Small intestine (tissue), 16 donors: ENCODE measurements at places on chromosomes 1 and 21.

- peak; percentile 87 for DNase-seq
Observed at GRCh38 chr1:21904704-21905520, 32.2 kb downstream of the HSPG2 start.

DNA sequence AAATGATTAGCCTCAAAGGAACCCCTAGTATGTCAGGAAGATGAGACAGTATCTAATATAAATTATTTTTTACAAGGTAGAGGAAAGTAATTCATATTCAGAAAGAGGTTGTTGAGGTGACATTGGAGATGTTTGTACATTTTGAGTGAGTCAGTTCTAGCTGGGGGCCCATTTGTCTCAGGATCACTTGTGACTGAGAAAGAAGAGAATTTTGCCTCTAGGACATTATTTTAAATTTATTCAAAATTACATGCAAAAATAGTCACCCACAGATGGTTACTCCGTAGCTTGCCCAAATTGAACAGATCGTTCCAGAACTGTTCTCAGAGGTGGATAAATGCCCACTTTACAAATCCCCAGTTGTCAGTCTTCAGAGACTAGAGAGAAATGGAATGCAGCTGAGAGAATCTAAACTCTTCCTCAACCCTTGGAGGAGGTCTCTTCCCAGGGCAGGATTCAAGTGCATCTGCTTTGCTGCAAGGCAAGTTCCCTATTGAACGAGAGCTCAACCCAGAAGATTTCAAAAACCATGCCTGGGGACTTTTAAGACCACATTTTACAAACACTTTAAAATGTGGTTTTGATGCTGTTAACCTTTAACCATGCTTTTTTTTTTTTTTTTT lies 987.8 kb upstream of the ADAMTS5 start:
- peak; percentile 5 for DNase-seq

- DNase-seq, result peak; percentile 59
Observed at GRCh38 chr21:33300701-33301631, 23.8 kb upstream of the IFNAR1 start.

DNA sequence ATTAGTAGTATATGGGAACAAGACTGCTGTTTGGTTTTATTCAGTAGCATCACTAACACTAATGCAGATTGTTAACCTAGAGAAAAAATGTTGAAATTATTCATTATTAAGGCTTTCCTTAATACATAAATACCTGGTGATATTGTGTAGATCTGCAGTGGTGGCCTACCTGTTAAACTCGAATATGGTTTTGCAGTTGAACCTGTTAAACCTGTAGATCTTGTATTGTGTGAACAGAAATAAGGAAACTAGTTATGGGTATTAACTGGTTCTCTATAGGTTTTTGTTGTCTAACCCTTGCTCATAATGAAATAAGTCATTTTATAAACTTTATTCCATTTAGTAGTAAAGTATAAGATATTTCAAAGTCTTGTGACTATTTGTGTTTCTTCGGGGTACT lies 23.9 kb downstream of the PKN2 start:
- no peak for DNase-seq

DNA sequence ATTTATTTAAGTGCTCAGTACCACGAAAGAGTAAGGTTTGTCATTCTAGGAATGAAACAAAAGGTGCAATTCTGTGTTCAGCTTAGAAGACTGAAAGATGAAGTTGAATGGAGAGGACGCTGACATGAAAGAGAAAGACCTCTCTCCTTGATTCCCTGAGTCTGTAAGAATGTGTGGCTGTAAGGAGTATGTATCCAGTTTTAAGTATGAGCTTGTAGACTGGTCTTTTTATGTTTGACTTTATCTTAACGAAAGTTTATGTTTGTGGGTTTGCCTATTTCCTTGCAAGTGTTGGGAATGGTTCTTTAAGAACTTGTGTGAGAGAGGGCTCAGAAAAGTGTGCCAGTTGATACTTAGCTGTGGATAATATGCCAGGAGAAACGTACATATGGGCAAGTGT lies 1.4 kb downstream of the CHD1L start:
- no peak for DNase-seq

- no peak for DNase-seq
Observed at GRCh38 chr1:166626711-166627110, 212.6 kb upstream of the POGK start.

- no peak for DNase-seq
Observed at GRCh38 chr1:188270497-188270896, 1441.7 kb downstream of the PLA2G4A start.

GRCh38 chr1:153544453-153545066 lies 1.0 kb downstream of the S100A4 start:
- no peak for DNase-seq

DNA sequence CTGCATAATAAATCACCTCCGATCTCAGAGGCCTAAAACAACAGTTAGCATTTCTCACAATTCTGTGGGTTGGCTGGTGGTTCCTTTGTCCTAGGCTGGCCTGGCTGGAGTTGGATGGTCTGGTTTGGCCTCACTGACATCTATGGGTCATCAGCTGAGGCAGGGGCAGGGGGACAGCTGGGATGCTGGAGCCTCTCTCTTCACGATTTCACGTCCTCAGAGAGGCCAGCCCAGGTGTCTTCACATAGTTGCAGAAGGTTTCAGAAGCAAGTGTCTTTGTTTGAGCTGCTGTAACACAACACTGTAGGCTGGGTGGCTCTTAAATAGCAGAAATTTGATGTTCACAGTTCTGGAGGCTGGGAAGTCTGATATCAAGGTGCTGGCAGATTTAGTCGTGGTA lies 155.5 kb upstream of the CACNA1E start:
- DNase-seq, result no peak

DNA sequence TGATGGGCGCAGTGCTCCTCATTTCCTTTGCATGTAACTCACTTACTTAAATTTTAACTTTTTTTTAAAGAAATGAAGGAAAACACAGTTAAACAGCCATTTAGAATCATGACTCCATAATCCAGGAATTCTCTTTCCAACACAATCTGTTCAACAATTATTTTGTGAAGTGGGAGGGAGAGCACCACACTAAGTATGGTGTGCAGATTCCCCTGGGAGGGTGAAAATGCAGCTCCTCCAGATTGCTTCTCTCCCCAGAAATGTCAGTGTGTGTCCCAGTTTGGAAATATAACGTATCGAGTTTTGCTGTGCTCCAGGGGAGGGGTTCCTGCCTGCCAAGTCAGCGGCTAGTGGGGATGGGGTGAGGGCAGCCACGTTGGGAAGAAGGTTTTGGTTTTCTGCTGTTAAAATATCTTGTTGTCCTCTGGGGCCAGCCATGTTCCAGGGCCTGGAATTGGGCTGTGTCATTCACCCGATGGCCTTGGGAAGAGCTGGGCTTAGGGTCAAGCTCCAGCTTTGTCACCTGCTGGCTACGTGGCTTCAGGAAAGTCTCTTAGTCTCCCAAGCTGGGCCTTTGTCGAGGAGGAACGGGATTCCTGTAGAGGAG lies 17.3 kb upstream of the DISP3 start:
- DNase-seq, result no peak

DNA sequence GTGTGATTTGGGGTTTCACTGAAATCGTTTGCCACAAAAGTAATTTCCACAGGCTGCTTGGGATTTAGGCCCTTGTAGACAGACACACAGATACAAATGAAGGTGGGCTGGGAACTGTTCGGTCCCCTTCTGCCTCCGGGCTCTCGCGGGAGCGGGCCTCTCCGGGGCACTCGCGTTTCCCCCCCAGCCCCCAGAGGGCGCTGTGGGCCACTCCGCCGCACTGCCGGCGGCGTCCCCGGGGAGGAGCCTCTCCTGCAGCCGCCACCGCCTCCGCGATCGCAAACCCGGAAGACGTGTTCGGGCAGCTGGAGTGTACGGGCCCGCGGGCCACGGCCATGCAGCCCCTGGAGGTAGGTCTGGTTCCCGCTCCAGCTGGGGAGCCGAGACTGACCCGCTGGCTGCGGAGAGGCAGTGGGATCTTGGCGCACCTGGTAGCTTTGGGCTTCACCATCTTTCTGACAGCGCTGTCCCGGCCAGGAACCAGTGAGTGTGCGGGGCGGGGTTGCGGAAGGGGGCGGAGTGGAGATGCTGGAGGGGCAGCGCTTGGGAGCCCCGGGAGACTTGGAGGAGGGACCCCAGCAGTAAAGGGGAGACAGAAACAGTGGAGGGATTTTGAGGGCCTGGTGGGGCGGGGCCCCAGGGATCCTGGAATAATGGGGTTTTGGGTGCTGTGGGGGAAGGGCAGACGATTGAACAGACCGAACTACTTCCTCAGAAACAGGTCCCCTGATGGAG lies at the start of gene CYB561D1:
CYB561D1 (plus strand) TSS at position 290 of the 735 bp plus-strand sequence; CDS start at position 336, 46 bp downstream.
- peak; percentile 94 for DNase-seq

DNA sequence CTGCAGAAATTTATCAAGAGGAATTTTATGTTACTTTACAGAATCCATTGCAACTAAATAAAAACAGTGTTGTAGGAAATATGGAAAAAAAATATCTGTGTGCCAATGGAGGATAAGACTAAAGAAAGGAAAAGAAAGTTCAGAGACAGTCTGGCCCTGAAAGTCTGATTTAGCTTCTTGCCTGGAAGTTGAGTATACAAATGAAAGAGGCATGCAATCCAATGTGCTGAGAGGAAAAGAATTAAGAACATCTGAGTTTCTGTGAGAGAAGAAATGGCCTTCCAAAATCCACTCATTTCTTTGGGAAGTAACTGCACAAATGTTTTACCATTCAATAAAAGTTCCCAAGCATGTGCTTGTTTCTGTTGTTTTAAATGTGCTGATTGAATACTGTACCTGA lies 65.1 kb downstream of the LHX9 start:
- no peak for DNase-seq

- DNase-seq, result peak; percentile 39
Observed at GRCh38 chr1:119600561-119600960, 47.5 kb downstream of the ZNF697 start.

DNA sequence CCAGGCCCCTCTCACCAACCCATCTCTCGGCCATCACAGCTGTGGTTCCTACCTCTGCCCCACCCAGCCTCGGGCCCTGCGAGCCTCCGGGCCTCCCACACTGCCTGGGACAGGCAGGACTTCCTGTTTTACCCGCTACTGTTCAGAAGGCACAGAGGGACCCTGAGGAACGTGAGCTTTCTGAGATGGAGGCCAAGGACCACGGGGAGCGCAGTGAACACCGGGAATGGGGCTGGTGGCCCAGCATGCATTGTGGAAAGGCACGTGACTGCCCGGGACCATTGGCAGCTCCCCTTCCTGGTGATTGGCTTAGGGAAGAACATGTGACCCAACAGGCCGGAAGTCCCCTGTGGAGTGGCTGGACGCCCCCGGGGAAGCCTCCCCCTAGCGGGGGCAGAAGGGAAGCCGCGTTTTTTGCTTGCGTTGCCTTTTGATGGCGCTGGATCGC lies 7.0 kb downstream of the S100B start:
- no peak for DNase-seq

DNA sequence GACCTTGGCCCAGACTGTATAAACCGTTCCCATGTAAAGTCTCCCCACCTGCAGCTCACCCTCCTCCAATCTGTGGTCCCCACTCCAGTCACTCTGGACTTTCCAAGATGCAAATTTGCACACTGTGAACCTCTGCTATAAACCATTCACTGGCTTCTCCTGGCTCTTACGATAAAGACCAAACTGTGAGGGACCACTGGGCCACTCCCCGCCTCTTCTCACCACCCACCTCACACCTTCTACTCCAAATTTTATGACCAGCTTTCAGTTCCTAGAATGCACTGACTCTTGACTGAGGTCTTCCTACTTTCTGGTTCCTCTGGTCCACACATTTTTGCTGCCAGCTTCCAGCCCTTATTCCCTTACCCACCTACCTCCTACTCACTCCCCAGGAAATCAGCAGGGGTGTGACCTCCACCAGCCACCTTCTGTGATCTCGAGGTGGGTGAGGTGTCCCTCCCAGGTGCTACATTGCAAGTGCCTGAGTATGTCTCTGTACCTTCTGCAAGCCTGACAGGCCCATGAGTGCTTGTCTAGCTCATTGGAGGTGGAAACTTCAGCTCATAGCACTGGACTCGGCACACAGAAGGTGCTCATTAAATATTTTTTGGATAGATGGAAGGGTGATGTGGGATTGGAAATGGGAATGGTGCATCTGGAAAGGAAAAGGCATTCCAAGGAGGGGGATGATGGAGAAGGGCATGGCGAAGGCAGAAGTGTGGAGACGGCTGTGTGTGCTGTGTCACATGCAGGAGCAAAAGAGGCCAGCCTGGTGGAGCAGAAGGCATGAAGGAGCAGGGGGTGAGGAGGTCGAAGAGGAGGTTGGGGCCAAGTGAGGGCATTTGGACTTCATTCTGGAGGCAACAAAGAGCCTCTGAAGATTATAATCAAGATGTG lies 15.6 kb upstream of the CSF1 start:
- DNase-seq, result no peak

- DNase-seq, result no peak
Observed at GRCh38 chr1:115922801-115923200, 53.5 kb upstream of the SLC22A15 start.
